ENCODE measurements at places on chromosomes 6 and 20.
A peak's percentile ranks its signal among the peaks of the same experiment; 100 is the strongest.

DNA sequence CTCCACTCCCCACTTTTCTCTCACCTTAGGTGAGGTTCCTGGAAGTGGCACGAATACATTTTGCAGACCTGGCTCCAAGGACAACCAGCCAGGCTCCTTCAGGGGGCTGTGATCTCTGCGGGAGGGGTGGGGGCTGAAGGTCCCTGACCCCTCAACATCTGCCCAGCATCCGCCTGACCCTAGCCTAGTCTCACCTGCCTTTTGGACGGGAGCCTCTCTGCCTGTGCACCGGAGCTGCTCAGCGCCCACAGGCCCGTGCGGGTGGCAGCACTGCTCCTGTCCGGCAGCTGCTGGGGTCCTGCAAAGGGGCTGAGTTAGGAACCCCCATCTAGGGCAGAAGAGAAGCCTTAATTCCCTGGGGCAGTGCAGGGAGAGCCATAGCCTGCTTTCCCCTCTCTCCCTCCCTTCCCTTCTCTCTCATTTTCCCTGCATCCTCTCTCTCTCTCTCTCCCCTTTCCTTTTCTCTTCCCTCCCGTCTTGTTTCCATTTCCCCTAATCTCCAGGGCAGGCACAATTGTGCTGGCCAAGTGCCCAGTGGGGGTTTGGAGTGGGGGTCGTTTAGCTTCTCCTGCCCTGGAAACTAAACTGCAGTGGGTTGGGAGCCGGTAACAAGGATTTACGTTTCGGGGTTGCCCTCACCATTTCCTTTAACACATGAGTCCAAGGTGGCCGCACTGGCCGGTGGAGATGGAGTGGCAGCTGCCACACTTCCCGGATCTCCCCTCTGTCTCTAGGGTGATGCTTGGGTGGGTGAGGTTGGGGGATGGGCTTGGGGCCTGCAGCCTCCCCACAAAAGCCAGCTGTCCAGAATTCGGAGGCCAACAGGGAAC is 54.1 kb downstream of the CTCFL start:
- no peak for DNase-seq

GRCh38 chr6:1757131-1757530 is 147.4 kb downstream of the FOXC1 start:
- no peak for DNase-seq

GRCh38 chr6:42112351-42112750 is 30.1 kb downstream of the C6orf132 start:
- no peak for DNase-seq

GRCh38 chr6:125985979-125986300 is 400 bp upstream of the TRMT11 start:
- DNase-seq: no peak

DNA sequence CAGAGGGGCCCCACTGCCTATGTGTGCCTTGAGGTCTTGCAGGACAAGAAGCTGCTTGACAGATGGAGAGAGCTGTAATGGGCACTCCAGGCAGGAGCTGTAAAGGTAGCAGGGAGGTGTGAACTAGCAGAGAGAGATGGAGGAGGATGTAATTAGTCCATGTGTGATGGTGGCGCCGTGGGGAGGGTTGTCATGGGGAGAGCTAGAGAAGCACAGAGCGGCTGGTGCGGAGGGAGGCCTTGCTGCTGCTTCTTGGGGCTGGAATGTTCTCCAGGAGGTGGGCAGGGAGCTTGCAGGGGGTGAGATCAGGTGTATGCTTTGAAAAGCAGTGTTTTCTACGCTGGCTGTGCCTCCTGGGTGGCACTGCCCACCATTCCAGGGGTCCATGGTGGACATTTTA is 32.1 kb downstream of the APCDD1L start:
- DNase-seq: no peak

GRCh38 chr6:37288247-37288646 is 30.3 kb upstream of the TMEM217 start:
- no peak for DNase-seq

DNA sequence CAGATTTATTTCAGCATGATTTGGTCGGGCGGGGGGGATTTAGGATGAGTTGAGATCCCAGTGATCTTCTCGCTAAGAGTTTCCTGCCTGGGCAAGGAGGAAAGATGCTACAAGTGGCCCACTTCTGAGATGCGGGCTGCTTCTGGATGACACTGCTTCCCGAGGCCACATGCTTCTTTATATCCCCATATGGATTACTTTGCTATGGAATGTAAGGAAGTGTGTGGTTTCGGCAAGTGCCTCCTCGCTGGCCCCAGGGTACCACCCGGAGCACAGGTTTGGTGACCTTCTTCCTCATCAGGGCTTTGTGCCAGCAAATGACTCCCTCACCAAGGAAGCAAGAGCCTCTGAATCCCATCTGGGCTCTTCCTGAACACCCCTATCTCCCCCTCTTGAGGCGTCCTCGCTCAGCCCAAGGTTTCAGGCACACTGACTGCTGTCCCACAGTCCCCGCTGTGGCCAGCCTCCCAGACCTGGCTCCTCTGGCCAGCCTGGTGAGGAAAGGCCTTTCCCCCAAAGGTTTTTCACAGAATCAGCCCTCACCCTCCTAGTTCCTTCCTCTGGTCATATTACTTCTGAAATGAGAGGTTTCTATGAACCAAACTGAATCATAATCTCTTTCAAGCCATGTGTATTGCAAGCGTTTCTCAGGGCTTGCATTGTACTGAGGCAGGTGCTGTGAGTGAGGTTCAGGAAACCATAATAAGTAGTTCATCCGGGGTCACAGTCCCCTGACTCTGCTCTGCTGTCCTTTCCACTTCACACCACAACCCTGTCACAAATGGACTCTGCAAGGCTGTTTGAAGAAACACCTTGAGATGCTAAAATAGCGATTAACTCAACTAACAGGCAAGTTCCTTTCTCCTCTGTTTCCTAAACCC is 41.7 kb upstream of the IL17A start:
- DNase-seq: no peak

- DNase-seq: no peak
Observed at GRCh38 chr6:159169557-159170332, 545 bp downstream of the FNDC1 start.

- peak; percentile 46 for DNase-seq
Observed at GRCh38 chr6:113530769-113531168, 326.4 kb upstream of the MARCKS start.

DNA sequence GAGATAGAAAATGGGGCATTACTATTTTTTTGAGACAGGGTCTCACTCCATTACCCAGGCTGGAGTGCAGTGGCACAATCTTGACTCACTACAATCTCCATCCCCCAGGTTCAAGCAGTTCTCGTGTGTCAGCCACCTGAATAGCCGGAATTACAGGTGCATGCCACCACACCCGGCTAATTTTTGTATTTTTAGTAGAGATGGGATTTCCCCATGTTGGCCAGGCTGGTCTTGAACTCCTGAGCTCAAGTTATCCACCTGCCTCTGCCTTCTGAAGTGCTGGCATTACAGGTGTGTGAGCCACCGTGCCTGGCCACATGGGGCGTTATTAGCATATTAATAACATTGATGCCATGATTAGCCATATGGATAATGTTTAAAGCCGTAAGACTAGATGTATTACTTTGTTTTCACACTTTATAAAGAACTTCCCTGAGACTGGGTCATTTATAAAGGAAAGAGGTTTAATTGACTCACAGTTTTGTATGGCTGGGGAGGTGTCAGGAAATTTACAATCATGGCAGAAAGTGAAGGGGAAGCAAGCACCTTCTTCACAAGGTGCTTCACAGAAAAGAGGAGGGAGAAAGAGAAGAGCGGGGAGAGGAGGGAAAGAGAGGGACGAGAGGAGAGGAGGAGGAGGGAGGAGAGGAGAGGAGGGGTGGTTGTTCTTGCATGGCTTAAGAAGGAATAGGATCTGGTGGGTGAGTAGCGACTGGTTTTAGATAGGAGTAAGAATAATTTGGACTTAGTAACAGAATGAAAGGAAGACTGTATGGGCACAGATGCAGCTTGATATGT is 51.9 kb downstream of the MYO6 start:
- no peak for DNase-seq

- DNase-seq: peak; percentile 47
Observed at GRCh38 chr6:7590918-7591302, 912 bp downstream of the SNRNP48 start.

- DNase-seq: peak; percentile 66
Observed at GRCh38 chr6:107116328-107116892, 1.1 kb upstream of the BEND3 start.

GRCh38 chr6:100913400-100914276 is 32.5 kb upstream of the ASCC3 start:
- DNase-seq: no peak

GRCh38 chr20:4861961-4862360 is 139.3 kb downstream of the SLC23A2 start:
- DNase-seq: no peak

DNA sequence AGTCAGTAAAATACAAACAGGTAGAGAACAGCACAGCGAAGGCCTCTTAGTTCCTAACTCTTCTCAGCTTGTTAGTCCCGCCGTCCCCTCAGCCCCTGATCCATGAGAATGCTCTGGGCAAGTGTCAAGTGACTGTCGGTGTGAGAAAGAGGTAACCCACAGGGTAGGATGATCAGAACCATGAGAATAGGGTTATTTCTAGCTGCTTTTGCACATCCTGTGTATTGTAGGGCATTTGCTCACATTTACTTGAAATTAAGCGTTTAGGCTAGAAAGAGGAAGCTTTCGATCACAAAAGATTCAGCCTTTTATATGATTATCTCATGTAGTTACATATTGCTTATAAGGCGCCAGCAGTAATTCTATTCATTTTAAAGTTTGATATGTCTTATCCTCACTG is 103.0 kb upstream of the PDE10A start:
- DNase-seq: no peak

DNA sequence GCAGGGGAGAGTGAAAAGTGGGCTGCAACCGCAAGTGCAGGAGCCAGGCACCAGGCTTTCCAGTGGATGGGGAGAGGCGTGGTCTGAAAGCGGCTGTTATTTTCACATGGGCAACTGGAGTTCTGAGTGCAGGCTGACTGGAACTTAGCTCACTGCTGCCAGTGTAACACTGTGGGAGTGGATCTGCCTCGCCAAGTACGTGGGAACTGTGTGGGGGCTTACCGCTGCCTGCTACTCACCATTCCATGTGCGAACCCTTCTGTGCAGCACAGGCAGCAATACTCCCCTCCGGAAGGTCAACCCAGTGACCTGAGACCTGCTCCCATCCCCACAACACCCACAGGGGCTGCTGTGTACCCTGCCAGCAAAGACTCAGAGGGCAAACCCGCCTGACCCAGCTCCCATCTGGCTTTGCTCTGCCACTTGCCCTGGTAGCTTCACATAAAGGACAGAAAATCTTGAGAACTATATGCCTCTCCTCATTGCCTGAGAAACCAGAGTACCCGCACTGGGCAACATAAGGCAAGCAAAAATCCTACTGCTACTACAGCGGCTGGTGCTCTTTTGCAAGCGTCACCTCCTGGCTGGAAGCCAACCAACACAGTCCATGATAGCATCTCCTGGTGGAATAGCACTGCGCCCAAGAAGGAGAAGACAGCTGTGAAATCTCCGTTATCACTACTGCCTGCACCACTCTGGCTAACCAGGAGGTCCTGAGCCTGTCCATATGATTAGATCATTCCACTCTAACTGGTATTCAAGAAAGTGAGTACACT is 54.4 kb upstream of the SIRPG start:
- no peak for DNase-seq

DNA sequence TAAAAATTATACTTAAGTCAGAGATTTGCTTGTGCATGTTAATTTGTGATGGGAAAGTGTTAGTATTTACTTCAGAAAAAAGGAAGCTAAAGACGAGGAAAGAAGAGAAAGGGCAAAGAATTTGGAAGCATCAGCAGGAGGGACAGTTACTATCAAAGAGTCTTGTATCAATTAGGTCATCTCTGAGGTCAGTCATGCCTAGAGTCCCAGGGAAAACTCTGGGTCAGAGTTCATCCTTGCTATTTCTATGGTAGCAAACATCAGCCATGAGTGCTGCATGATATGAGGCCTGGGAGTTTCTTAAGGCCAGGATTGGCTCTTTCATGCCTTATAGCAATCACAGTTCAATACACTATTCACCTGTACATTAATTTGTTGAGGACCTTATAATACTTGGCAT is 292.9 kb downstream of the FARS2 start:
- DNase-seq: no peak

DNA sequence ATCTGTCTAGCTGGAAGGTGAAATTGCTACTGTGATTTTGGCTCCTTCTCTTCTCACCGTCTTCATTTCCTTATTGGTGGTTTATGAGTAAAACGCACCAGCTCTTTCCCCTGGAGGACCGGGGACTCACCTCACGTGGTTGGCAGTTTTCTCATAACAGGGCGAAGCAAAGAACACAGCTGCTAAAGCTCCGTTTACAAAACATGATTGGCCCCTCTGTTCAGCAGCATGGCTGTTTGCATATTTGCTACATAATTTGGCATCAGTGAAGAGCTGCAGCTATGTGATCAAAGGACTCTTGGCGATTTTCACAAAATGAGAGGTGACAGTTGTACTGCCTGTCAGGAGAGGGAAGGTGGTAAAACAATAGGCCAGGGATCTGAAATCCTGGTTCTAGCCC is 20.5 kb upstream of the TMEM181 start:
- DNase-seq: no peak

DNA sequence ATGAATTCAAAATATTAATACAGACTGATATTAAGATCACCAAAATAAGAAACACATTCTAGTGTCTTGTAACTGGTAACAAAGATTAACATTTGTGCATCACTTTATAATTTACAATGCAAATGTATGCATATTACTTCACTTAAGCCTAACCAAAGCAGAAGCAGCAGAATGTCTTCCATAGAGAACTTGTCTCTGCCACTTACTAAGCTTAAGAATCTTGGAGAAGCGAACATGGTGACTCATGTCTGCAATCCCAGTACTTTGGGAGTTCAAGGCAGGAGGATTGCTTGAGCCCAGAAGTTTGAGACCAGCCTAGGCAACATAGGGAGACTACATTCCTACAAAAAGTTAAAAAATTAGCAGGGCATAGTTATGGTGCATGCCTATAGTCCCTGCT is 18.8 kb downstream of the AK9 start:
- no peak for DNase-seq

DNA sequence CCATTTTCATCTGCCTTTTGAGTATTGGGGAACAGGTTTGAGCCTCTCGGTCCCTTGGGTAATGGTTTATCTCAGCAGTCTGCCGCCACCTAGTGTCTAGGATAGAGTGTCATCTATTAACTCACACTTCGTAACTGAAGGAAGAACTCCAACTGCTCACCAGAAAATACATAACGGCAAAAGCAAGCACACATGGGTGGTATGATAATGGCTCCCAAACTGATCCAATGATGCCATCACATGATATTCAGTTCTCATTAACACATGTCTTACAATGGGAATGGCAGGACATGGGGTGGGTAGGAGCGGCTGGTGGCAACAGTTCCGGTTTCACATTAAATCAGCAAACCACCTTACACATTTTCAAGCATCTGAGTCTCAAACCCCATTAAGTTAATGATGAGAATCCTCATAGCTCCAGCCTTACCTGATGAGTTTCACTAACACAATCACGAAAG is 110.7 kb upstream of the PHACTR1 start:
- peak; percentile 56 for DNase-seq

- no peak for DNase-seq
Observed at GRCh38 chr6:72553531-72554511, 68.0 kb upstream of the KCNQ5 start.
